Upper lobe of left lung (tissue), 6 donors: ENCODE measurements at places on chromosomes 4 and X. TPM values are rescaled to one million over a fixed set of nuclear protein-coding genes. Genes with fewer than 3 reads are reported as not detected.

- no peak overlapping the region for H3K27ac ChIP-seq
- no peak overlapping the region for H3K4me3 ChIP-seq
- H3K4me1 ChIP-seq, result no peaks in the 10 kb centered on the region
- H3K36me3 ChIP-seq, result no peaks in the 10 kb centered on the region
- no peaks in the 10 kb centered on the region for H3K27me3 ChIP-seq
These were observed 577.0 kb downstream of the FAT4 start for GRCh38 chr4:125891597-125892258.

- no peak overlapping the region for H3K4me3 ChIP-seq
- no peaks in the 10 kb centered on the region for H3K36me3 ChIP-seq
- no peak for DNase-seq
- H3K4me1 ChIP-seq, result no peaks in the 10 kb centered on the region
- H3K27me3 ChIP-seq, result no peaks in the 10 kb centered on the region
These were observed 522.2 kb upstream of the NR3C2 start for GRCh38 chr4:148964456-148964855.

GRCh38 chr4:2902126-2902525 lies 58.5 kb downstream of the ADD1 start:
- no peak overlapping the region for H3K27ac ChIP-seq
- no peak for DNase-seq
- H3K4me3 ChIP-seq, result no peak overlapping the region
- peaks cover 85% of the 10 kb centered on the region for H3K36me3 ChIP-seq
- H3K4me1 ChIP-seq, result no peaks in the 10 kb centered on the region
- no peaks in the 10 kb centered on the region for H3K27me3 ChIP-seq

The TLR10 gene
- 0.79 TPM for total RNA-seq

The RASSF6 gene
- total RNA-seq, result 1.7 TPM
